ENCODE measurements at places on chromosomes 3 and 15.

- no peak overlapping the region for H3K4me3 ChIP-seq
- peaks cover 72% of the 10 kb centered on the region for H3K36me3 ChIP-seq
- no peak overlapping the region for H3K27ac ChIP-seq
- H3K4me1 ChIP-seq = no peaks in the 10 kb centered on the region
Measured at GRCh38 chr3:113008117-113008516, 17.3 kb downstream of the GTPBP8 start.

GRCh38 chr3:40456279-40456939, 730 bp upstream of the RPL14 start:
- peaks cover 43% of the 10 kb centered on the region for H3K4me1 ChIP-seq
- H3K4me3 ChIP-seq = peak overlapping the region; percentile 79
- peaks cover 33% of the 10 kb centered on the region for H3K36me3 ChIP-seq
- H3K27ac ChIP-seq = peak overlapping the region; percentile 88
- DNase-seq = no peak

GRCh38 chr15:57589281-57589680, 2.4 kb upstream of the MYZAP start:
- H3K27me3 ChIP-seq = peaks cover 9% of the 10 kb centered on the region
- H3K36me3 ChIP-seq = no peaks in the 10 kb centered on the region
- H3K4me1 ChIP-seq = peaks cover 18% of the 10 kb centered on the region
- no peak overlapping the region for H3K4me3 ChIP-seq

GRCh38 chr3:194423317-194423716, 24.3 kb upstream of the GP5 start:
- peaks cover 41% of the 10 kb centered on the region for H3K36me3 ChIP-seq
- no peak for DNase-seq
- no peak overlapping the region for H3K4me3 ChIP-seq
- H3K27me3 ChIP-seq = no peaks in the 10 kb centered on the region
- no peak overlapping the region for H3K27ac ChIP-seq

- H3K4me3 ChIP-seq = no peak overlapping the region
- no peaks in the 10 kb centered on the region for H3K4me1 ChIP-seq
- H3K27me3 ChIP-seq = no peaks in the 10 kb centered on the region
- DNase-seq = no peak
Measured at GRCh38 chr15:61750271-61751084, 309.8 kb downstream of the VPS13C start.

GRCh38 chr15:61682891-61683735, 377.1 kb downstream of the VPS13C start:
- no peaks in the 10 kb centered on the region for H3K4me1 ChIP-seq
- DNase-seq = no peak
- H3K4me3 ChIP-seq = no peak overlapping the region
- no peaks in the 10 kb centered on the region for H3K27me3 ChIP-seq
- no peak overlapping the region for H3K27ac ChIP-seq
